ENCODE measurements at places on chromosomes 6 and 20. TPM values are rescaled to one million over a fixed set of nuclear protein-coding genes. Genes with fewer than 3 reads are reported as not detected.

The PAX1 gene
- total RNA-seq, result not detected

The ELOVL2 gene
- 0.89 TPM for total RNA-seq

The SYCP2L gene
- total RNA-seq, result 0.59 TPM

The SLC35F1 gene
- total RNA-seq, result not detected

The SSTR4 gene
- not detected for total RNA-seq

The HLA-DOA gene
- not detected for total RNA-seq

The L3MBTL1 gene
- total RNA-seq, result 5.8 TPM

The GTSF1L gene
- total RNA-seq, result not detected

The KIF6 gene
- 0.55 TPM for total RNA-seq

The DLL1 gene
- under 0.01 TPM for total RNA-seq

The OR2B6 gene
- total RNA-seq, result not detected

The BPIFB4 gene
- total RNA-seq, result not detected

The RFX6 gene
- not detected for total RNA-seq

The BMP2 gene
- total RNA-seq, result 35.0 TPM

The COL9A1 gene
- not detected for total RNA-seq

The SLC35D3 gene
- total RNA-seq, result not detected

The TRIM10 gene
- not detected for total RNA-seq

The SAMD3 gene
- total RNA-seq, result 24.1 TPM

The SLC22A7 gene
- not detected for total RNA-seq

The WFDC12 gene
- total RNA-seq, result not detected

The TPD52L1 gene
- 64.7 TPM for total RNA-seq

The ENPP4 gene
- 0.74 TPM for total RNA-seq

The RAB5IF gene
- 62.0 TPM for total RNA-seq

The RAB32 gene
- 81.6 TPM for total RNA-seq

The ANKRD66 gene
- not detected for total RNA-seq

The C6orf15 gene
- total RNA-seq, result not detected

The CDYL gene
- 24.2 TPM for total RNA-seq

The KIAA1755 gene
- 0.65 TPM for total RNA-seq

The TBX18 gene
- 3.6 TPM for total RNA-seq

The C6orf52 gene
- total RNA-seq, result 0.30 TPM

The WFDC5 gene
- not detected for total RNA-seq

The HLA-DPB1 gene
- total RNA-seq, result 2.4 TPM

The RIMS4 gene
- not detected for total RNA-seq

The XKR7 gene
- total RNA-seq, result not detected

The VGLL2 gene
- total RNA-seq, result not detected

The TSPO2 gene
- total RNA-seq, result not detected

The LIN28B gene
- 0.05 TPM for total RNA-seq

The SLC13A3 gene
- total RNA-seq, result 1.5 TPM

Data from smooth muscle cell of the umbilical artery (primary cell).